Fibroblast of skin of right quadriceps (primary cell): ENCODE measurements at places on chromosomes 4 and X.

DNA sequence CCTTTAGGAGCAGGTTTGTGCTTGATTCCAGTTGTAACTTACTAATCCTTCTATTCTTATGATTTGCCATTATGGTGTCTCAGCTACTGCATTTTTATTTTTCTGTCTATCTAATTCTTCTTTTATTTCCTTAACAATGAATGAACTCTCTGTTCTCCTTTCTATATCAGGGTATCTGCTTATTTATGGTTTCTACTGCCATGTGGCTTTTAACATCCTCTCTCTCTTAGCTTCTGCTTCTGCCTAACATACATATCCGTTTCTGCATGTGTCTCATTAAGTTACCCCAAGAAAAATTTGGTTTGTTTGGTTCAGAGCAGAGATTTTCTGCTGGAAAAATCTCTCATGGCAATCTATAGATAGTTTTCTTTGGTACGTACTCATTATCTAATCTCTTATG is 614.4 kb downstream of the RPA4 start:
- no peak for DNase-seq

- no peak for DNase-seq
Measured at GRCh38 chr4:113844369-113844768, 82.8 kb upstream of the CAMK2D start.

GRCh38 chrX:115233497-115234455 is at the start of gene LRCH2:
TSS of gene LRCH2 (minus strand) at chrX:115234096. CDS start at chrX:115234041, 55 bp downstream.
- DNase-seq, result peak; percentile 57

DNA sequence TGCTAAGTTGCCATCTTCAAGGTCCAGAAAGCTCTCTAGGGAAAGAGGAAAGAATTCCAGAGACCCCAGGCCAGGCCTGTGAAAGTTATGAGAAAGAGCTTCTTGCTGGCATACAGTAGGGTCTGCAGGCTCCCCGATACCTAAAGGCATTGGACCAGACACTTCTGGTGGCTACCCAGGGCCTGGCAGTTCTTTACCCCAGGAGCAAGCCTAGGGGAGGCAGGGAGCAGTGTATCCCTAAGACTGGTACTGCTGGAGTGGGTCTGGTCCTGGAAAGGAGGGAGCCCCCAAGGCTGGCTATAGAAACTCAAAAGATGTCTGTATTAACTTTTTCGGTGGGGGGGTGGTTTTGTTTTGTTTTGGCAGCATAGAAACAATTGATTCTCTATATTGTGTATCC is 19.8 kb upstream of the FAM193A start:
- no peak for DNase-seq

DNA sequence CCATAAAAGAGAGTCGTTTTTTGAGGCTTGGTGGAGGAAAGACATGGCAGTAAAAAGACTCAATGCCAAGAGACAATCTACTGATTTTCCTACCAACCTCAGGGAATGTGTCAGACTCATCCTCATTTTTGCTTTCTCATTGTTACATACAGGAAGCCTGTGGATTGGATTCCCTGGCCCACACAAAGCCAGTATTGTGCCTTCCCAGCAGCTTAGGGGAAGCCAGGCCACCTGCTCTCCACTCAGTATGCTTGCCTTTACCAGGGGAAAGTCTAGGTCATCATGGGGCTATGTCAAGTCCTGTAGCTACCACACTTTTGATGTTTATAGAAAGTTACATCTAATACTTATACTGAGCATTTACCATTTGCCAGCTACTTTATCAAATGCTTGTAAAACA is 11.0 kb downstream of the BMX start:
- DNase-seq, result no peak

- DNase-seq, result no peak
Measured at GRCh38 chrX:5194806-5195205, 1033.9 kb downstream of the NLGN4X start.

- DNase-seq, result no peak
Measured at GRCh38 chrX:8741981-8742380, 10.0 kb upstream of the ANOS1 start.

DNA sequence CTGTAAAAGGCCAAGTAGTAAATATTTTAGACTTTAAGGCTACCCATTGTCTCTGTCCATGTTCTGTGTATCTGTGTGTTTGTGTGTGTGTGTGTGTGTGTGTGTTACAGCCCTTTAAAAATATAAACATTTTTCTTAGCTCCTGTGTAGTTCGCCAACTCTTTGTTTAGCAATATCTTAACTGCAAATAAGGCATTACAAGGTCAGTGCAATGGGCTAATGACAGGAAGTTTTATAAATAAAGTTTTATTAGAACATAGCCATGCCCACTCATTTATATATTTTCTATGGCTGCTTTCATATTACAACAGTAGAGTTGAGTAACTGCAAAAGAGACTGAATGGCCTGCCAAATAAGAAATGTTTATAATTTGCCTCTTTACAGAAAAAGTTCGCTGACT is 5.9 kb upstream of the SLC7A11 start:
- DNase-seq, result no peak

DNA sequence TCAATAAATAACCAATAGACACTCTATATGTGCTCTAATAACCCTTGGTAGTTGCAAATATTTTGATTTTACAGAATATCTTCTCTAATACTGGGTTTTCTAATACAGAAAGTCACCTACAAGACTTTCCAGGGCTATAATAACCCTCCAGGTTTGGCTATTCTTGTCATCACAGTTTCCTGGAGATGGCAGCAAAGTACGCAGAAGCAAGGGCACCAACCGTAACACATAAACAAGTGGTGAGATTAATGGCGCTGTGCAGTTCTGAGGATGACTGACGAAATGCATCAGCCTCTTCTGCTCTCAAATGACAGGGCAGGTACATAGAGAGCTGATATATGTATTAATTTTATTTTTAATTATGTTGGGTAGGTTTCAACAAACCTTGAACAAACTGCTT is 122.4 kb downstream of the C4orf33 start:
- DNase-seq, result peak; percentile 7
